Activated CD4-positive, alpha-beta T cell treated with anti-CD3 and anti-CD28 coated beads, Interleukin-2, amount 10 ng/mL, durations not matched to agents 24 days and 14 days (primary cell): ENCODE measurements at places on chromosomes 13 and 19.

DNA sequence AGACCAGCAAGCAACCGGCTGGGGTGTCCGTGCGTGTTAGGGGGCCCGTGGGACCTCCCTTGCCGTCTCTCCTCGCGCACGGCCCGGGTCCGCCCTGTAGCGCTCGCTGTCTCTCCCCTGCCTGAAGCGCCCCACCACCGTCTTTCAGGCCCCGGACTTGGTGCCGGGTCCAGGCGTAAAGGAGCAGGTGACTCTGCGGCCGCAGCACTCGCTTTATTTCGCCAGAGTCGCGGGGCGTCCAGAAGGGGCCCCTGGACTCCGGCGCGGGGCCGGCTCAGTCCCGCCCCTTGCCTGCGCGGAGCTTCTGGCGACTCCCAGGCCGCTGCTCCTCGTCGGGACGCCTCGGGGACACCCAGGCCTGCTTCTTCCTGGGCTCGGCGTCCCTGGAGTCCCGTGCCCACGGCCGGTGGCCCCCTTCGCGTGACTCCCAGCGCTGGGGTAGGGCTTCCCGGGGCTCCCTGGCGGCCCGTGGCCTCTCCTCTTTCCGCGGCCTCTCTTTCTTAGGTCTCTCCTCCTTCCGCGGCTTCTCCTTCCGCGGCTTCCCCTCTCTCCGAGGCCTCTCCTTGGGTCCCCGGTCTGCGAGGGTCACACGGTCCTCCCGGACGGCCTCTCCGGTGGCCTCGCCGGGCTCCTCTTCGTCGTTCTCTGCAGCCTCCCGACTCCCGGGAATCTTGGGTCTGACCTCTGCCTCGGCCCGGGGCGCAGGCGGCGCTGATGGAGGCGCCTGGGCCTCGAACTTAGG, 3.1 kb downstream of the AMH start:
- peak overlapping the region; percentile 37 for H3K4me3 ChIP-seq
- H3K27me3 ChIP-seq: peaks cover 15% of the 10 kb centered on the region
- peak; percentile 62 for DNase-seq
- H3K36me3 ChIP-seq: peaks cover 7% of the 10 kb centered on the region
- H3K27ac ChIP-seq: no peak overlapping the region
- peaks cover 9% of the 10 kb centered on the region for H3K4me1 ChIP-seq

GRCh38 chr13:108281901-108282300, 12.4 kb downstream of the TNFSF13B start:
- H3K36me3 ChIP-seq: peaks cover 7% of the 10 kb centered on the region
- peaks cover 2% of the 10 kb centered on the region for H3K4me1 ChIP-seq
- no peak overlapping the region for H3K4me3 ChIP-seq
- DNase-seq: no peak
- H3K27ac ChIP-seq: no peak overlapping the region

DNA sequence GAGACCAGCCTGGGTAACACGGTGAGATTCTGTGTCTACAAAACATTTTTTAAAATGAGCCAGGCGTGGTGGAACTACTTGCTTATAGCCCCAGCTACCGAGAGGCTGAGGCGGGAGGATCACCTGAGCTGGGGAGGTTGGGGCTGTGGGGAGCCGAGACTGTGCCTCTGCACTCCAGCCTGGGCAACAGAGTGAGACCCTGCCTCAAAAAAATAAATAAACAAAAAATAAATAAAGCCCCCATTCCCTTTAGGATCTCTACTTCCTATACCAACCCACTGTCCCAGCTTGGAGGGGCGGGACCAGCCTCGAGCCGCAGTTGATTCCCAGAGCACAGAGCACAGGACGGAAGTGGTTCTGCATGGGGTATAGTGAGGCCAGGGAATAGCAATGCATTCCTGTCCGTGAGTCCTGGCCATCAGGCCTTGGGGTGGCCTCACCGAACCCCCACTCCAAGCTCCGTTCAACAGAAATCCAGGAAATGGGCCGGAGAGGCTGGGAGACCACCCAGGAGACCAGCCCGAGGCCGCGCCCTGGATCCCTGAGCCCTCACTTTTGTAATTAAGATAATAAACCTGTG, 4.9 kb upstream of the PTBP1 start:
- peaks cover 2% of the 10 kb centered on the region for H3K36me3 ChIP-seq
- H3K27ac ChIP-seq: no peak overlapping the region
- DNase-seq: no peak

DNA sequence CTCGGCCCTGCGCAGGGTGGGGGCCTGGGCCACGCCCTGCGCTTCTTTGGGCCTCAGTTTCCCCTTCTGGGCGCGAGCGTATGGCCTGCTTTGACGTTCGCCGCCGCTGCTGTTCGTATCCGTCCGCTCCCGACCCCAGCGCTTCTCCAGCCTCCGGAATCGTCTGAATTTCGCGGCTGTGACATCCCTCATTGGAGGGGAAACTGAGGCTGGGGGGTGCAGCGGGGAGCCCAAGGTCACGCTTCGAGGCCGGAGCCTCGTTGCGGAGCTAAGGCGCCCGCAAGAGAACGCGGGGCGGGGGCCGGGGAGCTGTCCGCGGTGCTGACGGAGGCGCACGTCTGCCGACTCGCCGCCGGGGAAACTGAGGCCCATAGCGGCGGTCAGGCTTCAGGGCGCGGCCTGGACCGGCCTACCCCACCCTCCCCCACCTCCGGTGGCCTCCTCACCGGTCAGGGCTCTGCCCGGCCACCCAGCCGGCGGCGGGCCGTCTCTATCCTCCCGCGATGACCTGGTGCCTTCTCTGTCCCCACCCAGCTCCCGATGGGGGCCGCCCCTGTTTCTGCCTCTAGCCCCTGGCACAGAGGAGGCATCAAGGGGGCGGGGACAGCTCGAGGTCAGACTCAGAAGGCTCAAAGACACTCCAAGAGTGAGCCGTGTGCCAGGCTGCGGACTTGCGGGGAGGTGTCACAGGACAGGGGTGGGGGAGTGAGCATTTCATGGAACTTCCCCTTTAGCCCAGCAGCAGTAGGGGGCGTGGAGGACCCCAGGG, 3.0 kb upstream of the APC2 start:
- peaks cover 10% of the 10 kb centered on the region for H3K36me3 ChIP-seq
- H3K4me3 ChIP-seq: peak overlapping the region; percentile 35
- H3K4me1 ChIP-seq: peaks cover 8% of the 10 kb centered on the region
- H3K27ac ChIP-seq: no peak overlapping the region
- DNase-seq: peak; percentile 81
- H3K27me3 ChIP-seq: peaks cover 38% of the 10 kb centered on the region

DNA sequence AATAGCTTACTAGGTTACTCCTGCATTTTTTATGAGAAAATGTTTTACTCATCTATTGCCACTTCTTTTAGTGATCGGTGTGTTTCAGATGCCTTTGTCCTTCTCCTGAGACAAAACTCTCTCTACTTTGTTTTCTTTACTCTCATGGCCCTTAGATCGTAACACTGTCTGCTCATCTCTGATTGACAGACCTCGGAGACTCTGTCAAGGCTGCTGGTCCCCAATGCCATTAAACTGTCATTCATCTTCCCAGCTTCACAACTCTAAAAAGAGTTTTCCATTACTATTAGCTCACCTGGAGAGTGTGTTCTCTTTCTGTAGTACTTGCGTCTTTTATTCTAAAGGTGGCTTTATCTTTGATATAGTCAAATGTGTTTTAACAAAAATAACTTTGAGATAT, 765.2 kb downstream of the SLITRK1 start:
- no peaks in the 10 kb centered on the region for H3K27me3 ChIP-seq
- no peaks in the 10 kb centered on the region for H3K4me1 ChIP-seq
- no peaks in the 10 kb centered on the region for H3K36me3 ChIP-seq
- H3K4me3 ChIP-seq: no peak overlapping the region
- H3K27ac ChIP-seq: no peak overlapping the region
- DNase-seq: no peak

DNA sequence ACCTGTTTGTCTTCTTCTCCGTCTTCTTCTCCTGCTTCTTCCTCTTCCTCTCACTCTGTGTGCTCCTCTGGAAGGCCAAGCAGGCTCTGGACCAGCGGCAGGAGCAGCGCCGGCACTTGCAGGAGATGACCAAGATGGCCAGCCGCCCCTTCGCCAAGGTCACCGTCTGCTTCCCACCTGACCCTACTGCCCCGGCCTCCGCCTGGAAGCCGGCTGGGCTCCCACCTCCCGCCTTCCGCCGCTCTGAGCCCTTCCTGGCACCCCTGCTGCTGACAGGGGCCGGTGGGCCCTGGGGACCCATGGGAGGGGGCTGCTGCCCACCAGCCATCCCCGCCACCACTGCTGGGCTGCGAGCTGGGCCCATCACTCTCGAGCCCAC, 13.9 kb downstream of the CNFN start:
- no peaks in the 10 kb centered on the region for H3K36me3 ChIP-seq
- peaks cover 4% of the 10 kb centered on the region for H3K4me1 ChIP-seq
- no peak for DNase-seq
- no peak overlapping the region for H3K4me3 ChIP-seq

GRCh38 chr13:33167491-33167890, 118.1 kb downstream of the STARD13 start:
- no peaks in the 10 kb centered on the region for H3K27me3 ChIP-seq
- no peaks in the 10 kb centered on the region for H3K4me1 ChIP-seq
- H3K36me3 ChIP-seq: peaks cover 12% of the 10 kb centered on the region
- H3K4me3 ChIP-seq: no peak overlapping the region

DNA sequence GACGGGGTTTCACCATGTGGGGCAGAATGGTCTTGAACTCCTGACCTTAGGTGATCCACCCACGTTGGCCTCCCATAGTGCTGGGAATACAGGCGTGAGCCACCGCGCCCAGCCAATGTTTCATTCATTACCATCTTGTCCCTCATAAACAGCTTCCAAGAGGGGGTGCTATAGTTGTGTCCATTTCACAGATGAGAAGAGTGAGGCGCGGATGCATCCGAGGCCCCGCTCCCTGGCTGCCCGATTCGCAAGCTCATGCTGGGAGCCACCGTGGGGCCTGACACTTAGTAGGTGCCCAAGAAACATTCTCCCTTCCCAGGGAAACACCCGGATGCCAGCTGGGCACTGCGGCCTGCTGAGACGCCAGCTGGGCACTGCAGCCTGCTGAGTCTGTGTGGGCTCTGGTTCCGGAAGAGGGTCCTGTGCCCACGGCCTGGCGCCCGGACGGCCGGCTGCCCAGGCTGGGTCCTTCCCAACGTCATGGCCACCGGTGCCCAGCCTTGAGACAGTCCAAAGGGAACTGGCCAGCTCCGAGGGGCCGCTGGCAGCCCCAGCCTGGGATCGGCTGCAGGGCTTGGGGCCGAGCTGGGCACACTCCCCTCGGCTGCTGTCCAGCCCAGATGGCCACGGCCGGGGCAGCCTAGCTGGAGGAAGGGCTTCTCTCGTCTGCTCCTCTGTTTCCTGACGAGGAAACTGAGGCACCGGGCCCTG, 54.7 kb downstream of the NFIC start:
- H3K4me1 ChIP-seq: no peaks in the 10 kb centered on the region
- no peaks in the 10 kb centered on the region for H3K27me3 ChIP-seq
- no peak overlapping the region for H3K4me3 ChIP-seq
- no peak overlapping the region for H3K27ac ChIP-seq

GRCh38 chr13:50014386-50014785, 858 bp upstream of the KCNRG start:
- H3K27ac ChIP-seq: no peak overlapping the region
- no peaks in the 10 kb centered on the region for H3K27me3 ChIP-seq
- no peak overlapping the region for H3K4me3 ChIP-seq
- peaks cover 16% of the 10 kb centered on the region for H3K4me1 ChIP-seq
